H54 (cell line): ENCODE measurements at places on chromosomes 5 and 9.

DNA sequence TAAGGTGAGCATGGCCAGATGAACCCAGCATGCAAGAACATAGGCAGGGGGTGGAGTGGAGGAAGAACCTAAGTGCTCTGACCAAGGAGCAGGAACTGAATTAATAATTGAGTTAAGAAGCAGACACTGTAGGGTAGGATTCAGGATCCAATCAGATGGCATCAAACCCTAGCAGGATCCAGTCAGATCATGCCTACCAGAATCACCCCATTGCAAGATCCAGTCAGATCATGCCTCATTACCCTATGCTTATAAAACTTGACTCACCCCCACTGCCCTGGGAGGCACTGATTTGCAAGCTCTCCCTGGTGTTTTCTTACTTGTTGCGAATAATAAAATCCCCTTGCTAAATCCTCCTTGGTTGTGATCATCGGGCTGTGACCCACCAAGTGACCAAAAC, 19.7 kb downstream of the TUSC1 start:
- no peak for DNase-seq

GRCh38 chr9:7549249-7549648, 250.3 kb downstream of the DMAC1 start:
- DNase-seq: no peak

- peak; percentile 71 for DNase-seq
Observed at GRCh38 chr9:13279284-13280141, at the start of gene MPDZ. Gene MPDZ, minus strand, starts transcription at chr9:13279692. Its CDS starts 29,377 bp downstream, at chr9:13250315.

GRCh38 chr5:33048315-33048714, 337.2 kb downstream of the NPR3 start:
- DNase-seq: no peak
